ENCODE measurements at places on chromosomes 7 and 10.

DNA sequence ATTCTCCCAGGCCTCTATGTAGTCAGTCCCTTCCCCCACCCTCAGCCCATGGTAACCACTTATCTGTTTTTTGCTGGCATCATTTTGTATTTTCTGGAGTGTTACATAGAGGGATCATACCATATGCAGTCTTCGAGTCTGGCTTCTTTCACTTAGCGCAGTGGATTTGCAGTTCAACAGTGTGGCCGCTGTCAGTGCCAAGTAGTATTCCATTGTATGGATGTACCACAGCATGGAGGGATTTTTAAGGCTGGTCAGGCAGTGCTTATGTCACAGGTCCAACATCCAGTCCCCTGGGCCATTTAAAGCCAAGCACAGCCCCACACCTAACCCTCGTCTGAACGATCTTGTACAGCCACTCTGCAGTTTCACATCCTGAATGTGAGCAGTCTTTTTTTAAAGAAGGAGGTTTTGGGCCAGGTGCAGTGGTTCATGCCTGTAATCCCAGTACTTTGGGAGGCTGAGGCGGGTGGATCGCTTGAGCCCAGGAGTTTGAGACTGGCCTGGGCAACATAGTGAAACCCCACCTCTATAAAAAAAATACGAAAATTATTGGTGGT lies 121.8 kb downstream of the CUX1 start:
- no peak for DNase-seq

DNA sequence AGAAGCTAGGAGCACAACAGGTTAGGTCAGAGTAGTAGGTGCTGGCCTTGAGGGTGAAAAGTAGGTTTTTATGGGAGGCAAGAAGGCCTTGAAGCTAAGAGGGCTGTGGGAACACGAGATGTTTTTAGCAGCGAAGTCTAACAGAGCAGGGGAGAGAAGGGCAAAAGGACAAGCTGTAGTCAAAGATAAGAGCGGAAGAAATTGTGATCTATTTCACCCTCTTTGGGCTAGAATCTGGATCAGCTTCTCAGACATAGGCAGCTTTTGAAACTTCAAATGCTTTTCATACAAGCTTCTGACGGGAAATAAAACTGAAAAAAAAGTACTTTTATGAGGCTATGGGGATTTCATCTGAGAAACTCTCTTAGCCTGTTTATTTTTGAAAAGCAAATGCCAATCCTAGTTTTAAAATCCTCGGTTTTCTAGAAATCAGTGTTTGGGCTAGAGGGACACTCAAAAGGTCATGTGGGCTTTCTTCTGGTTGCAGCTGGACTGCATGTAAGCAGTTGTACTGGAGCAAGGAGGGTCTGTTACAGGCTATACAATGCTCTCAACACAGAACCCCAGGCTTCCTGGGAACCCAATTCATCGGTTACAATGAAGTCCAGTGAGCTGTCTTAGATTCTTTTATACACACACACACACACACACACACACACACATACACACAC lies 83.6 kb downstream of the RNF216 start:
- no peak for DNase-seq

DNA sequence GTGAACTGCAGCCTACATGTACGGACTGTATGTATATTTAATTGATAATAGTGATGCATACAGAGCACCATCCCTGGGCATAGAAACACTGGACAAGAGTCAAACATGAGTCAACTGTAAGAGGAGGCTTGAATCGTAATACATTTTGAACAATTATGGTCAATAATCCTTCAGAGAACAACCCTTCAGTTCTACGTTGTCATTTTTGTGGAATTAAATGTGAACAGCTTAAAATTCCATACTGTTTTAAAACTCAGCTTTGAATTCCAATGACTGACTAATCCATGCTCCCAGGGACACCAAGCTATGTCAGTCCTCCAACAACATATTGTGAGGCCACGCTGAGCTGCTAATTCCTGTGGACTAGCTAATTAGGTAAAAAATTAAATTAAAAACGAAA lies 41.5 kb upstream of the KMT2E start:
- DNase-seq, result no peak

DNA sequence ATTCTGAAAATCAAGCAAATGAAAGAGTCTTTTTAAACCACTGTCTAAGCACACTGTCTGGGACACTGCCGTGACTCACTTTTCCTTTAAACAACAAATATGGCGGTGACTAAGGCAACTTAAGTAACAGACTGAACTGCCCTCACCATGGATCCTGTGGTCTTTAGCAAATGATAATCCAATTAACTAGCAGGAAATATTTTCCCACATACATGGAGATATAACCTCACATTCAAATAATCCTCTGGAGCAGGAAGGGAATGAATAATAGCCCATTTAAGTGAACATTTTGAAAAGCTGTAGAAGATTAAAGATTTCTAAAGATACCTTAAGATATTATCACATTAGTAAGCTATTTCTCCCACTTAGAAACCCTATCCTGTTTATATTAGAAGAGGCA lies 40.3 kb upstream of the LRRC17 start:
- no peak for DNase-seq

GRCh38 chr10:62155054-62155680 lies 113.5 kb downstream of the RTKN2 start:
- no peak for DNase-seq

GRCh38 chr7:36309301-36309700 lies 80.4 kb upstream of the ANLN start:
- DNase-seq, result no peak

Measured in stimulated activated CD8-positive, alpha-beta memory T cell treated with anti-CD3 and anti-CD28 coated beads, Interleukin-4, amount 100 ng/mL, for 1 hour (primary cell).